B cell (primary cell): ENCODE measurements at places on chromosomes 2 and 18.

- DNase-seq, result no peak
- H3K27ac ChIP-seq, result no peak overlapping the region
- H3K4me1 ChIP-seq, result no peaks in the 10 kb centered on the region
- no peaks in the 10 kb centered on the region for H3K36me3 ChIP-seq
- peaks cover 3% of the 10 kb centered on the region for H3K27me3 ChIP-seq
- no peak overlapping the region for H3K4me3 ChIP-seq
These were observed 1.2 kb downstream of the UGT1A9 start for GRCh38 chr2:233672886-233673285.

- no peak for DNase-seq
- no peaks in the 10 kb centered on the region for H3K4me1 ChIP-seq
- H3K27ac ChIP-seq, result no peak overlapping the region
- no peak overlapping the region for H3K4me3 ChIP-seq
- no peaks in the 10 kb centered on the region for H3K27me3 ChIP-seq
These were observed 587.7 kb downstream of the CPS1 start for GRCh38 chr2:211144078-211144477.

- H3K27me3 ChIP-seq, result no peaks in the 10 kb centered on the region
- peaks cover 9% of the 10 kb centered on the region for H3K4me1 ChIP-seq
- peak overlapping the region; percentile 94 for H3K27ac ChIP-seq
These were observed 686 bp downstream of the UBXN4 start for GRCh38 chr2:135742325-135742757.

- no peak for DNase-seq
- peaks cover 8% of the 10 kb centered on the region for H3K4me1 ChIP-seq
- no peaks in the 10 kb centered on the region for H3K36me3 ChIP-seq
- H3K27me3 ChIP-seq, result no peaks in the 10 kb centered on the region
- H3K4me3 ChIP-seq, result peak overlapping the region; percentile 75
These were observed 862 bp downstream of the C18orf54 start for GRCh38 chr18:54358495-54359040.
